SW480 (cell line): ENCODE measurements at places on chromosomes 16 and 17.
A peak's percentile ranks its signal among the peaks of the same experiment; 100 is the strongest.

- peak; percentile 44 for DNase-seq
Measured at GRCh38 chr17:67365738-67366192, 612 bp downstream of the PSMD12 start.

DNA sequence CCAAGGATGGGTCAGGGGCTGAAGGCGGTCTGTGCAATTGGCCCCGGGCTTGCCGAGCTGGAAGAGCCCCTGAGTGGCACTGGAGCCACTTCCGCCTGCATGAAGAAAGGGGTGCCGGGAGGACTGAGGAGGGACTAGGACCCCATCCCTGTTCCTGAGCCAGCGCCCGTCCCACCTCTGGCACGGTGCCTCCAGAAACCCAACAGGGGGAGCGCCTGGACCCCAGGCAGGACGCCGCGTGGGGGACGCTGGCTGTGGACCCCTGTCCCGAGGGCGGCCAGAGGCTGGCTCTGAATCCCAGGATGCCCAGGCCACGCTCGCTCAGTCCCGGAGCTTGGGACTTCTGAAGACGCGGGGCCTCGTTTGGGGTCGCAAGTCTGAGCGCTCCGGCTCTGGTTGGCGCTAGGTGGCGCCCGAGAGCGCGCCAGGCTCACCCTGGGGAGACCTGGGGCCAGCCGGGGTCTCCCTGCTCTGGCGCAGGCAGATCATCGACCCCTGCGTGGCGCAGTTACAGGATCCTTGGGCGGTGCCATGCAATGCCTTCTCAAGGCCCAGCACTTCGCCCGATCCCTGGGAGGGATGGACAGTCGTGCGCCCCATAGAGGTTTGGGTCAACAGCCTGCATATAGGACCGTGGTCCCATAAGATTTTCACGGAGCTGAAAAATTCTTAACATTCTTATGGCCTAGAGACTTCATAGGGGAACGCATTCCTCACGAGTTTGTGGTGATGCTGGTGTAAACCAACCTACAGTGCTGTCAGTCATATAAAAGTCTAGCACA is 58.5 kb upstream of the CREBBP start:
- peak; percentile 88 for DNase-seq

- DNase-seq = no peak
Measured at GRCh38 chr16:89053725-89054029, 40.0 kb upstream of the ACSF3 start.

DNA sequence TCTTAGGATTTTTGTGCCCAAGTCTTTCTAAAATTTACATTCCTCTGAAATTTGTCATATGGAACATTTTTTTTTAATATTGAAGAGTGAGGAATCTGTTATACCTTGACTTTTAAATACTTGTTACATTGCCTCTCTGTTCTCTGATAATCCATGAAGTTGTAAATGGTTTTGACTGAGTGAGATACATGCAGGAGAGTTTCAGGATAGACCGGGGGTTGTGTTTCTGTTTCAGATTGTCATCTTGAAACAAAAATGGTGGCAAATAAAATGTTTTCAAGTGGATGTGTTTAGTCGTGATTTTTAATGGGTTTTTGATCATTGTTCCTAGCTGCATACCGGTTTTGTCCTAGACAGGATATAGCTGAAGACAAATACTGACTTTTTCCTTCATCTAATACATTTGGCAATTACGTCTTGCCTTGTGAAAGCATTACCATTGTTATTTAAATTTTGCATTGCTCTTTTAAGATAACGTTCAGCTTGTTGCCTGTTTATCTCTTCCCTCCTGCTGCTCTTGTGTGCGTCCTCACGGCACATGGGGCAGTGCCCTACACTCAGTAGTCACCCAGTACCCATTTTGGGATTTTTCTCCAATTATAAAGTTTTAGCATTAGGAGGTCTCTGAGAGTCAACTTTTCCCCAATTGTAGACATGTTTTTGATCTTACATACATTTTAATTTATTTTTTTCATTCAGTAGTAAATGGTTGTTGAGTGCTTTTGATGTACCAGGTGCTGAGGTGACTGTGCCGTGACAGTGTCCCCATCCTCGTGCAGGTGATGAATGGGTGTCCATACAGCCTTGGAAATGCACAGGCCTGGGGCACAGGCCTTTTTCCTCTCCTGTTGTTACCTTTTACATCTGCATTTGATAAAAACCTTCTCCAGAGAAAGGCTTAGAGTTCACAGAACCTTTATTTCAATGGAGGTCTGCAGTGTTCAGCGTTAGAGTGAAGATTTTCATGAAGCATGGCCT is 169.9 kb downstream of the MSI2 start:
- DNase-seq = no peak

DNA sequence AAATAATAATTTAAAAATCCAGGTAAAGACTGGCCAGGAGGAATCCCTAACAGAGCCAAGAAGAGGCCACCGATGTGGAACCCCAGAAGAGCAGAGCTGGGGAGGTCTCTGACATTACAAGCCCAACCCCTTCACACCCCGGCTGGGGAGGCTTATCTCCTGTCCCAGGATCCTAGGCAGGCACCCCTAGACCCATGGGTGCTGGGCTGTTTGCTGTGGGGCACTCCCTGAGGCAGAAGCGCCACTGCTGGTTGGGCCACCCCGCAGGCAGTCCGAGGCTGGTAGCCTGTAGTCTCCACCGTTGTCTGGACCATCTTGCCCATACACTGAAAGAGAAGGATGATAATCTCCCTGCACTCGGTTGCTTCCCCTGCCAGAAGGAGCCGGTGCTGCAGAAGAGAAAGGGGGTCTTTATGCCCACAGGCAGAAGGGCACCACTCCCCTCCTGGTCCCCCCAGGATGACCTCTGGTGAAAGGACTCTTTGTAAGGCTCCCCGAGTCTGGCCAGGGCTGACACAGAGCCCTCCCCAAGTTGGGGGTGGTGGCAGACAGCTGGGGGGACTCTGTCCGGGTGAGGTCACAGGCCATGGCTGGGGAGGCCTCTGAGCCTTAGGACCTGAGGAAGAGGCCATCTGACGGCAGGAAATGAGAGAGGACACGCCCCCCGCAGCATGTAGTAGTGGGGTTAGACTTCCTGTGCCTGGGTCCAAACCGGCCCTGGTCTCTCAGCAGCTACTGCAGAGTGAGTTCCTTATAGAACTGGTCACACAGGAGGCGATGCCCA is 34.2 kb downstream of the CFAP20 start:
- no peak for DNase-seq

GRCh38 chr17:46139432-46140210 is 53.6 kb downstream of the KANSL1 start:
- DNase-seq = no peak

GRCh38 chr17:8893621-8894201 is 26.2 kb upstream of the PIK3R6 start:
- no peak for DNase-seq

DNA sequence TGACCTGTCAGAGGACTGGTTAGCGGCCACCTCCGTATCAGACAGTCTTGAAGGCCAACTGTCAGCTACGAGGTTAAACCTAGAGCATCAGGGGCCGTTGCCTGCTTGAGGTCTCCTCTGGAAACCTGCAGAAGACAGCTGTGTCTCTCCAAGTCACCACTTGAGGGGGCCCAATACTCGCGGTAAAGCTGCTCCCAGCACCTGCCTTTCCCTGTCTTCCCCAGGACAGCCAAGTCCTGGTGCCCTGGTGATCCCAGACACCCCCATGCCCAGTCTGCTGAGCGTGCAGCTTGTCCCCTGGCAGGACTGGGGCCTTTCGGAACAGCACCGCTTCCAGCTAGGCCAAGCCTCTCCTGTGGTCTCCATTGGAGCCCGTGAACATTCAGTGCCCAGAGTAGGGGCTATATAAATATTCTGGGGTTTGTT is 80.1 kb downstream of the DNAH17 start:
- DNase-seq = peak; percentile 81

DNA sequence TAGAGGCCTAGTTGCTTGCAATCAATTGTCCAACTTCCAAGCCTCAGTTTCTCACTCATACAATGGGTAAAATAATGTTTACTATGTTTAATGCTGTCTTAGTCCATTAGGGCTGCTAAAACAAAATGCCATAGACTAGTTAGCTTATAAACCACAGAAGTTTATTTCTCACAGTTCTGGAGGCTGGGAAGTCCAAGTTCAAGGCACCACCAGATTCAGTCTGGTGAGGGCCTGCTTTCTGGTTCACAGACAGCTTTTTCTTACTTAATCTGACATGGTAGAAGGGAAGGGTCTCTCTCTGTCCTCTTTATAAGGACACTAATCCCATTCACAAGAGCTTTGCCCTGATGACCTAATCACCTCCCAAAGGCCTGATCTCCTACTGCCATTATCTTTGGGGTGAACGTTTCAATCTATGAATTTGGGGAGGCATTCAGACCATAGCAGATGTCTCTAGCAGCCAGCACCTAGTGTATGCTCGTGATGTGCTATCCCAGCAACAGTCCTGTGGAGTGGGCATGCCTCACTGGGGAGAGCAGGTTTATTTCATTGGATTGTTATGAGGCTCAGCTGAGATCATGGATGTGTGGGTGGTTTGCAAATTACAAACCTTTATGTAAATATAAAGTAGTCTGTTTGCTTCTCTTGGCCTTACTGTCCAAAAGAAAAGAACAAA is 25.2 kb downstream of the YPEL2 start:
- DNase-seq = no peak

- no peak for DNase-seq
Measured at GRCh38 chr17:44976206-44976605, 8.1 kb upstream of the C1QL1 start.

DNA sequence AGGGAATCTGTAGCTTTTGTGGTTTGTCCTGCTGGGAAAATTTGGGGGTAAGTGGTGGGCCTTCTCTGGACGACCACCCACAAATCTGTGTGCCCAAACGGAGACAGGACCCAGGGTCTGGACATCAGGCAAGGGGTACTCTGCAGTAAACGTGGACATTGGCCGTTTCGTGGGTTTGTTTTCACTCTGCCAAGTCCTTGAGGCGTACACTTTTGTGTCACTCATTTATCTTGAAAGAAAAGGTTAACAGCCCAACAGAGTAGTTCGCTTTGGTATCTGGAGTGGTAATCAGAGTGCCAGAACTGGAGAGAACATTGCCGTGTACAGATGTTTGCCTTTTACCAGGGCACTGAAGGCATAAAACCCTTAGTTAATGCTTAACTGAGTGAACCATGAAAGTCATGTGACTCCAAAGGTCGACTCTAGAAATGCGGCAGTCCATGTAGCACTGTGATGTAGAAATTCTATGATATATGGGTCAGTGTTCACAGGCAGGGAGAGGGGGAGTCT is 15.4 kb downstream of the NAA60 start:
- DNase-seq = peak; percentile 61

GRCh38 chr16:72837846-72838585 is 209.9 kb downstream of the ZFHX3 start:
- no peak for DNase-seq

DNA sequence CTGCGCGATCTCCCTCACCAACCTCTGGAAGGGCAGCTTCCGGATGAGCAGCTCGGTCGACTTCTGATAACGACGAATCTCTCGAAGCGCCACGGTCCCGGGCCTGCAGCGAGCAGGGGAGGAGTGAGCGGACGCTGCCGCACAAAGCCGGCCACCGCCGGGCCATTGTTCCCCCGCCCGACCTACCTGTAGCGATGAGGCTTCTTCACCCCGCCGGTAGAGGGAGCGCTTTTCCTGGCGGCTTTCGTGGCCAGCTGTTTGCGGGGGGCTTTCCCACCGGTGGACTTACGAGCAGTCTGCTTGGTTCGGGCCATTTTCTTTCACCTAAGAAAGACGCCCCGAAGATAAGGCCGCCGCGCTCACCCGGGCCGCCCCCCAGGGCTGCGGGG is 5.8 kb upstream of the UNK start:
- DNase-seq = peak; percentile 70
